PC-9 (cell line): ENCODE measurements at places on chromosomes 3 and 15. TPM values are rescaled to one million over a fixed set of nuclear protein-coding genes. Genes with fewer than 3 reads are reported as not detected.

The NRROS gene
- 2.2 and 3.1 TPM in 2 replicates for total RNA-seq

GRCh38 chr15:46856839-46857502 is 860.3 kb upstream of the SEMA6D start:
- H3K27me3 ChIP-seq, result no peaks in the 10 kb centered on the region
- no peak for DNase-seq
- no peak overlapping the region for H3K4me3 ChIP-seq
- H3K36me3 ChIP-seq, result no peaks in the 10 kb centered on the region

- no peaks in the 10 kb centered on the region for H3K27me3 ChIP-seq
- no peak overlapping the region for H3K4me3 ChIP-seq
- H3K36me3 ChIP-seq, result no peaks in the 10 kb centered on the region
- no peak overlapping the region for H3K27ac ChIP-seq
- DNase-seq, result no peak
- no peaks in the 10 kb centered on the region for H3K4me1 ChIP-seq
These were observed 170.4 kb downstream of the ZMAT3 start for GRCh38 chr3:178901204-178901603.

GRCh38 chr3:197737749-197738462 is 1.2 kb upstream of the RUBCN start:
- peak overlapping the region; percentile 73 for H3K4me3 ChIP-seq
- DNase-seq, result no peak
- H3K4me1 ChIP-seq, result peaks cover 22% of the 10 kb centered on the region
- H3K27ac ChIP-seq, result peak overlapping the region; percentile 79

GRCh38 chr15:31062911-31063310 is 38.6 kb downstream of the TRPM1 start:
- no peak for DNase-seq
- H3K36me3 ChIP-seq, result no peaks in the 10 kb centered on the region

DNA sequence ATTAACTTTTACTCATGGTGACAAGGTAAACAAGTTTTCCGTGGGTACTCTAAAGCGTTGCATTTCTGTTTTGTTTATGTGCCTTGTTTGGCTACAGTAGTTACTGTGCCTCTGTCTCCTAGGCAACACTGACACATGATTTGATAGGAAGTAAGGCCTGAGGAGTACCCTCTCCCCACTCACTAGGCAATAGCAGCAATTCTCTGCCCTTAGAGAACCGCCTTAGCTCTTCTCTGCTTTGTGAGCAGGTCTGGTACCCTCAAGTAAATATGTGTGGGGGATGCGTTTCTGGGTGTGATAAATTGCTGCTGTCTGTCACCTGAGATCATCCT is at the start of gene IL5RA:
IL5RA (minus strand) TSS at position 76 of the 332 bp plus-strand sequence. CDS start 5,390 bp downstream, outside the sequence.
- DNase-seq, result no peak
- H3K4me1 ChIP-seq, result no peaks in the 10 kb centered on the region
- H3K36me3 ChIP-seq, result no peaks in the 10 kb centered on the region
- no peak within 1 kb of the TSS for H3K27ac ChIP-seq
- H3K4me3 ChIP-seq, result no peak within 1 kb of the TSS
- H3K27me3 ChIP-seq, result no peaks in the 10 kb centered on the region

The TRA2B gene
- total RNA-seq, result 117 and 158 TPM in 2 replicates

- H3K4me3 ChIP-seq, result no peak overlapping the region
- H3K4me1 ChIP-seq, result no peaks in the 10 kb centered on the region
- H3K27ac ChIP-seq, result no peak overlapping the region
- DNase-seq, result no peak
These were observed 22.2 kb upstream of the BCL6 start for GRCh38 chr3:187767266-187768012.

DNA sequence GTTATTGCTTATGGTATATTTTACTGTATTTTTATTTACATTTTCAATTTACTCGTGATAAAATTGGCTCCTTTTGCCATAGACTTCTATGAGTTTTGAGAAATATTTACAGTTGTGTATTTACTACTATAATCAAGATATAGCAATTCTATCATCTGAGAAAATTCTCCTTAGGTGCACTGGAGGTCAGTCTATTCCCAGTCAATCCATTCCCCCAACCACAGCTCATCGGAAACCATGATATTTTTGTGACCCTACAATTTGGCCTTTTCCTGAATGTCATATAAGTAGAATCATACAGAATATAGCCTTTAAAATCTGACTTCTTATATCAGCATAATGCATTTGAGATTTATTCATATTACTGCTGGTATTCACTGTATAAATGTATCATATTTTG is 114.7 kb upstream of the LRTM1 start:
- H3K36me3 ChIP-seq, result no peaks in the 10 kb centered on the region
- no peaks in the 10 kb centered on the region for H3K27me3 ChIP-seq
- H3K4me3 ChIP-seq, result no peak overlapping the region
- no peak overlapping the region for H3K27ac ChIP-seq
- H3K4me1 ChIP-seq, result no peaks in the 10 kb centered on the region
- no peak for DNase-seq

DNA sequence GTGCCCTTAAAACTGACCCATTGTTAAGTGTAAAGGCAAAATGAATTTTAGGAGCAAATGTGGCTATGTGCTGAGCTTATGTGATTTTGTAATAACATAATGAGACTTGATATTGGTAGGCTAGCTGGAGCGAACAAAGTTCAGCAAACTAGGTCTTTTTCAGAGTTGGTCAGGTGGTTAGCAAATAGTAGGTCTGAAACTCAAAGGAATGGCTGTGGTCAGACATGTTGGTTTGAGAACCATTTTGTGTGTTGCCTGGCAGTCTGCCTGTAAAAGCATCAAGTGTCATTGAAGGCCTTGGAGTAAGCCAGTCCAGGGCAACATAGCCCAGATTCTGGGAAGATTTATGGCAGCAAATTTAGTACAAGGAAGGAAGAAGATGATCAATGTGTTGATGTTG is 16.4 kb downstream of the FBXO22 start:
- H3K36me3 ChIP-seq, result 0 out of 2 replicates have a peak, but pooled peaks cover 4% of the 10 kb centered on the region
- no peaks in the 10 kb centered on the region for H3K4me1 ChIP-seq
- no peaks in the 10 kb centered on the region for H3K27me3 ChIP-seq
- no peak for DNase-seq

The PLA2G4D gene
- 0.90 and 1.4 TPM in 2 replicates for total RNA-seq

The SYNPR gene
- not detected in 2 replicates for total RNA-seq

DNA sequence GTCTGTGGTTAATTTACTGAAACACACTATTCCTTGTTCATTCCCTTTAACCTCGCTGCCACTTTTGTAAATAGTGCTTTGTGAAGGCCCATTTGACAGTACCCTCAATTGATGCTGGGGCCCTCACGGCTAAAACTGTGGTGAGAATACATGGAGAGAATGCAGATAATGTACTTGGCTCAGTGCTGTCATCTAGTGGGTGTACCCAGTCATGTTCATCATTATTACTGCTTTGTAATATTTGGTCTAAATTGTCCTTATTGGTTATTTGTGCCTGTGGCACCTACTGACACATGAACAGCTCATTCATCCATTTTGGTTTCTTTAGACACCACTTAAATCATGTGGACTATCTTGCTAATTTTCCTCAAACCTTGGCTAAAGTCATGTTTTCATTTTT is 543.6 kb downstream of the EDEM1 start:
- no peaks in the 10 kb centered on the region for H3K4me1 ChIP-seq
- no peak for DNase-seq
- no peaks in the 10 kb centered on the region for H3K36me3 ChIP-seq
- H3K27ac ChIP-seq, result no peak overlapping the region

The ZNF660 gene
- 1.0 and 1.2 TPM in 2 replicates for total RNA-seq

DNA sequence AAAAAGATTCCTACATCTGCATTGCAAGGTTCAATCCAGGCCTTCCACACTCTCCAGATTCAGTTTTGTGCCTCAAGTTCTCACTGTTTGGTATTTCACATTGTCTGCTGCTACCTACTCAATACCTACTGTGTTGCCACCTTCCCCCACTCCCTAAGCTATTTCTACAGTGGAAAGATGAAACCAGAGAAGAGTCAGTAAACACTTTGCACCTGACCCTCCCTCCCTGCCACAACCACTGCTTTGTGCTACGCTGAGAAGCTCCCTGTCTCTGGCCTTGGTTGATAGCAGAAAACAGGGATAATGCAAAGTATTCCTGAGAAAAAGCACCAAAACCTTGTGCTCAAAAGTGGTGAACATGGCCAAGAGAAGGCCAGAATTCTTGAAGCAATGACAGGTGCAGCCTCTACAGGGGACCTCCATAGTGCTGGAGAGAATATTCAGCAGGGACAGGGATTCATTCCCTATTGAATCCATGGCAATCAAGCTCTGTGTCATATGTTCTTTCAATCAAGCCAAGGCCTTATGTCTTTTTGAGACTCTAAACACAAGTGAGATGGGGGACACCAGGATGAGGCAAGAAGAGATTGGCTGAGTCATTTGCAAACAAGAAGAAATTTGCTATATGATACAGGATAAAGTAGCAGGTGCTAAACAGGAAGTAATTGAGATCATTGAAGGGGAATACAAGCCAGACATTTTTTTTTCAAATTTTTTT is 83.5 kb upstream of the LIPC start:
- H3K27me3 ChIP-seq, result no peaks in the 10 kb centered on the region
- no peak overlapping the region for H3K4me3 ChIP-seq
- DNase-seq, result no peak
- H3K36me3 ChIP-seq, result no peaks in the 10 kb centered on the region

- H3K4me1 ChIP-seq, result peaks cover 18% of the 10 kb centered on the region
- no peak overlapping the region for H3K4me3 ChIP-seq
- H3K27ac ChIP-seq, result peak overlapping the region; percentile 29; the same call in 1 of the 2 replicates
- H3K36me3 ChIP-seq, result no peaks in the 10 kb centered on the region
These were observed 34.6 kb downstream of the CRABP1 start for GRCh38 chr15:78374436-78375393.

The SCG3 gene
- not detected in 2 replicates for total RNA-seq

- H3K4me3 ChIP-seq, result no peak overlapping the region
- DNase-seq, result no peak
- H3K27me3 ChIP-seq, result no peaks in the 10 kb centered on the region
- no peaks in the 10 kb centered on the region for H3K4me1 ChIP-seq
- no peak overlapping the region for H3K27ac ChIP-seq
These were observed 36.0 kb downstream of the TIGIT start for GRCh38 chr3:114329823-114330222.

The GRAMD2A gene
- 48.5 and 60.2 TPM in 2 replicates for total RNA-seq

The SHQ1 gene
- total RNA-seq, result 24.4 and 24.8 TPM in 2 replicates

The TOPAZ1 gene
- not detected in 2 replicates for total RNA-seq

- no peak overlapping the region for H3K27ac ChIP-seq
- H3K36me3 ChIP-seq, result no peaks in the 10 kb centered on the region
- DNase-seq, result no peak
These were observed 43.6 kb upstream of the NMNAT3 start for GRCh38 chr3:139721370-139721769.

DNA sequence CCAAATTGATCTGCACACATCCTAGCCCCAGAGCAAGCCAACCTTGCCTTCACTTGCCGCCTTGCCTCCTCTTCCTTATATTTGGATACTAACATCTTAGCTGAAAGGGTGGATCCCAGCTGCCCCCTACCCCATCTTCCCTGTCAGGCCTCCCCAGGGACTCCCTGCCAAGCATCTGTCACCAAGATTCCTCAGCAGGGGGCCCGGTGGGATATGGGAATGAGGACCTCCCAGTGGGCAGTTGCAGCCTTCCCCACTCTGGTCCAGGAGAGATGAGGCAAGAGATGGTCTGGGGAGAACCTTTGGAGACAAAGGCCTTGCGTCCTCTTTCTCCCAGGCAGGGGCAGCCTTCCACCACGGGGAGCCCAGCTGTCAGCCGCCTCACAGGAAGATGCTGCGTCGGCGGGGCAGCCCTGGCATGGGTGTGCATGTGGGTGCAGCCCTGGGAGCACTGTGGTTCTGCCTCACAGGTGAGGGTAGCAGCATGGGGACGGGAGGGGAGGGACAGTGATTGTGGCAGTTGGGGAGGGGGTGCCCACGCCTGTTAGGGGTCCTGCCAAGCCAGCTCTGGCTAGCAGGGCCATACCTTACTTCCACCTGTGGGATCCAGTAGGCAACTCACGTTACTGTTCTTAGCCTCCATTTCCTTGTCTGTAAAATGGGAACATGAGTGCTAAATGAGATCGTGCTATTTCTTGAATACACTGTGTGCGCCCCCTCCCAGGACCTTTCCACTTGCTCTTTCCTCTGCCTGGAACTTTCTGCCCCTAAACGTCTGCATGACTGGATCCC is 15.3 kb downstream of the CD276 start:
- no peaks in the 10 kb centered on the region for H3K27me3 ChIP-seq
- H3K4me3 ChIP-seq, result no peak overlapping the region
- no peak overlapping the region for H3K27ac ChIP-seq
- DNase-seq, result no peak

The GOLGA8H gene
- not detected in 2 replicates for total RNA-seq

DNA sequence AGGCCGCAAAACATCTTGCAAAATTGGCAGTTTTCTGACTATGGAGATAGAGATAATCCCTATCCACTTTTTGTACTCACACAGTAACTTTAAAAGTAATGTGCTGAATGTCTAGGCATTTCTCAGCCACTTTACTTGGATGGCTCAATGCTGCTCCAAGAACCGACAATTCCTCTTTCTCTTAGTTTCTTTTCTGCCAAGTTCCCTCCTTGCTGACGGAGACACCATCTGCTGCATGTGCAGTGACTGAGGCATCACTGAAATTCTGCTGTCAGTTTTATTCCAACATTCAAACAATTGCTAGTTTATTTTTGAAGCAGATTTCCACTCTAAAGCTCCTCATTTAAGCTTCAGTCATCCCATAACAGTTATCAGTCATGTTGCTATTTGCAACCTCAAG is 116.0 kb upstream of the RBMS3 start:
- no peak for DNase-seq
- H3K27ac ChIP-seq, result no peak overlapping the region
- no peaks in the 10 kb centered on the region for H3K4me1 ChIP-seq

DNA sequence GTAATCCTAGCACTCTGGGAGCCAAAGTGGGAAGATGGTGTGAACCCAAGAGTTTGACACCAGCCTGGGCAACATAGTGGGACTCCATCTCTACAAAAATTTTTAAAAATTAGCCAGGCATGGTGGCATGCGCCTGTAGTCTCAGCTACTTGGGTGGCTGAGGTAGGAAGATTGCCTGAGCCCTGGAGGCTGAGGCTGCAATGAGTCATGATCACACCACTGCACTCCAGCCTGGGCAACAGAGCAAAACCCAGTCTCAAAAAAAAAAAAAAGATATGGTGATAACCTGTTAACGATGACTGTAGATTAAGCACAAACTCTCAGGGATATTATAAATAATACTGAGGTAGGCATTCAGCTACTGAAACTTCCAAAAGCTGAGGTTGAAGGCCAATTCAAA is 107.5 kb downstream of the SLC49A4 start:
- no peaks in the 10 kb centered on the region for H3K36me3 ChIP-seq
- peaks cover 10% of the 10 kb centered on the region for H3K4me1 ChIP-seq
- no peak overlapping the region for H3K4me3 ChIP-seq
- H3K27ac ChIP-seq, result no peak overlapping the region
- no peaks in the 10 kb centered on the region for H3K27me3 ChIP-seq

DNA sequence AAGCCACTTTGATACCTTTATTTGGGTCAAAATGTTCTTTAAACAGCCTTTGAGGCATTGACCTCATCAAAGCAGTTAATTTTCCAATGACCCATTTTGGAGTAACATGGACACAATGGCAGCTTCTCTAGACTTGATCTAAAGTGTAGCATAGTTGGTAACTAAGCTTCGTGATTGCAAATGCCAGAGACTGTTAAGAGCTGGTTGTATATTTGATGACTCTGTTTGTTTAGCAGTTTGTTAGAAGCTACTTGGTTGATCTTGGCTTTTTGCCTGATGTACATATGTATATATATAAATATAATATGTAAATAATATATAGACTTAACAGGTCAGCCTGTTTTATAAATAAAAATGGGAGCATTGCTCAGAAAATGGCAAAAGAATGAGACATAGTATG is 68.4 kb downstream of the MITF start:
- no peaks in the 10 kb centered on the region for H3K36me3 ChIP-seq
- DNase-seq, result no peak
- H3K4me3 ChIP-seq, result no peak overlapping the region
- H3K27ac ChIP-seq, result no peak overlapping the region
- H3K27me3 ChIP-seq, result no peaks in the 10 kb centered on the region

- no peak overlapping the region for H3K4me3 ChIP-seq
- H3K27ac ChIP-seq, result no peak overlapping the region
- DNase-seq, result no peak
These were observed 199.1 kb downstream of the CDIN1 start for GRCh38 chr15:36778531-36778930.
